ENCODE measurements at places on chromosomes 1 and 21.

- DNase-seq, result no peak
Observed at GRCh38 chr21:16377857-16378256, 648.1 kb downstream of the USP25 start.

DNA sequence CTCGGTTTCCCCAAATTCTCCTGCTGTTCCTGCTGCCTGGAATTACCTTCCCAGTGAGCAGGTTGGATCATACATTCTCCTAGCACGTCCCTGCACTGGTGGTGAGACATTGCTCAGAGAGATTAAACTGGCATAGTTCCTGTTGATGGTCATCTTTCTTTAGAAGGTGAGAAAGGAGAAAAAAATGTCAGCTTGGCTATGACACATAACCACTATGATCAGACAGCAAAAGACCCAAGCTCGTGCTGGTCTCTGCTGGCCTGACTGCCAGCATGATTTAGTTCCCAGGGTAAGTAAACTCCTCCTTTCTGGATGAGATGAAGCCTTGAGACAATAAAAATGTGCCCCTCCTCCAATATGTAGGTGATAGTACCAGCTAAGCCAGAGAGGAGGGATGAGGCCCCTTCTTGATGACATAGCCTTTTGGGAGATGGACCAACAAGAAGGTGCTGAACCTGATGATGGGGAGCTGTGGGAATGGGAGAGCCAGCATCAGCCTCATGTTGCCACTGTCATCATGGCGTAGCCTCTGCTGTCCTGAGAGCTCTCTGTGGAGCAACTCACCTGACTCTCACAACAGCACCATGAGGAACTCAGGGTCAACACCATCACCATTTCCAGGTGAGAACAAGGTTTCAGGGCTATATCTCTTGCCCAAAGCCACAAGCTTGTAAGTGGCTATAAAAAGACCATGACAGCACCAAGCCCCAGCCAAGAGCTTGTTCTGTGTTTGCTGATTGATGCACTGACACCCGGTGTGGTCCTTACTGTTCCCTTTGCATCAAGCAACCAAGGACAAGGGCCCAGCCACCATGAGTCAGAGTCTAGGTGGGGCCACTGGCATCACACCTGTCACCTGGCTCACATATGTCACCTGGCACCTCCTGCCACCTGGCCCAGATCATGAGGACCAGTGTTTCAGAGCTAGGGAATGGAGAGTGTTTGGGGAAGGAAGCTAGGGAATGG lies 200.0 kb downstream of the MATN1 start:
- DNase-seq, result no peak

- no peak for DNase-seq
Observed at GRCh38 chr21:41112740-41113692, 54.9 kb upstream of the BACE2 start.

GRCh38 chr1:43197343-43198127 lies 25.4 kb downstream of the CFAP57 start:
- DNase-seq, result no peak

DNA sequence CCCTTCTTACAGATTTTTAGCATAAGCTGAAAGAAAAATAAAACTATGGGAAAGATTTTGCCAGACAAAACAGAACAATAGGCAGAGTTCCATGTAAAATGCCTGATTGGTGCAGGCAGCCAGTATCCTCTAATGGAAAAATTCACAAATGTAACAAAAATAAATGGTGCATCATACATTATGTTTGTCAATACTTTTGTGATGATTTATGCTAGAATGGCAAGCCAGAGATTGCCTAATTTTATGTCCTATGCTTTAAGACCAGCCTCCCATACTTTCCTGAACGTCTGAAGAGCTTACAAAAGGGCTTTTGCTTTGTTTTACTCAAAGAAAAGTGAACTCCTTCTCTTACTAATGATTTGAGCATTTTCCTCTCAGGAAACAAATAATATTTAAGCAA lies 81.5 kb upstream of the KCNJ15 start:
- no peak for DNase-seq

- no peak for DNase-seq
Observed at GRCh38 chr1:31348449-31348848, 24.4 kb downstream of the FABP3 start.

DNA sequence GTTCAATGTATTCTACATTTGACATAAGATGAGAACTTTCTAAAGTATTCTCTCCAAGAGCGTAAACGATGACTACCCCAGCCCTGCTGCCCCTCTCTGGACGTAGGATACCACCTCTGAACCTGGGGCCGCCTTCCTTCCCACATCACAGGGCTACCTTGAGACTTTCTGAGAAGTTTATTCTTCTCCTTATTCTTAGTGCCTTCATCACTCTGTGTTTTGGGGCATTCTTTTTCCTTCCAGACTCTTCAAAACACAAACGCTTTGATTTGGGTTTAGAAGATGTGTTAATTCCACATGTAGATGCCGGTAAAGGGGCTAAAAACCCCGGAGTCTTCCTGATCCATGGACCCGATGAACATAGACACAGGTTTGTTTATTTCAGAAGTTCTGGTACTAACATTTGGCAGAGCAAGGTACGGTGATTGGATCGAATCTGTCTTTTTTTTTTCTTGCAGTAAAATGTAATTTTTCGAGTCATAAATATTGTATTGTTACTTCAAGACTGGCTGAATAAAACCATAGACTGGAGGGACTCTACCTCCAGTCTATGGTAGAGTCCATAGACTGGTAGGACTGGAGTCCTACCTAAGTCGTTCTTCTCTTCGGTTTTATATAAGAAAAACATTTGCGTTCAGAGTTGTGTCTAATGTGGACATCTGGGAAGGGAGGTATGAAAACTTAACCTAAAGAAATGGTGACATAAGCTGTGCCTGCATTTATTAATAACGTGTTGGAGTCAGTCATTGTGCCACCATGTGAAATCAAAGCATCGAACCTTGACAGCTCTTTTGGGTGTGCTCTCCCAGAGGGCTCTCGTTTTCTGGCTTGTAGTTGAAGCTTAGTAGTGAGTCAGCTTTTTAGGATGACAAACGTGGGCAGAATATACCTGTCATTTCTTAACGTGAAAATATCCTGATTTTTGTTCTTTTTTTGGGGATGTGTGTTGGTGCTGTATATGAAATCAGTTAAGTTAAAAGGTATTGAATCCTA lies 1.2 kb downstream of the MAN1A2 start:
- DNase-seq, result peak; percentile 19

GRCh38 chr1:18546026-18546425 lies 65.3 kb downstream of the KLHDC7A start:
- DNase-seq, result no peak

GRCh38 chr1:12525311-12526181 lies 92.5 kb downstream of the DHRS3 start:
- DNase-seq, result no peak

DNA sequence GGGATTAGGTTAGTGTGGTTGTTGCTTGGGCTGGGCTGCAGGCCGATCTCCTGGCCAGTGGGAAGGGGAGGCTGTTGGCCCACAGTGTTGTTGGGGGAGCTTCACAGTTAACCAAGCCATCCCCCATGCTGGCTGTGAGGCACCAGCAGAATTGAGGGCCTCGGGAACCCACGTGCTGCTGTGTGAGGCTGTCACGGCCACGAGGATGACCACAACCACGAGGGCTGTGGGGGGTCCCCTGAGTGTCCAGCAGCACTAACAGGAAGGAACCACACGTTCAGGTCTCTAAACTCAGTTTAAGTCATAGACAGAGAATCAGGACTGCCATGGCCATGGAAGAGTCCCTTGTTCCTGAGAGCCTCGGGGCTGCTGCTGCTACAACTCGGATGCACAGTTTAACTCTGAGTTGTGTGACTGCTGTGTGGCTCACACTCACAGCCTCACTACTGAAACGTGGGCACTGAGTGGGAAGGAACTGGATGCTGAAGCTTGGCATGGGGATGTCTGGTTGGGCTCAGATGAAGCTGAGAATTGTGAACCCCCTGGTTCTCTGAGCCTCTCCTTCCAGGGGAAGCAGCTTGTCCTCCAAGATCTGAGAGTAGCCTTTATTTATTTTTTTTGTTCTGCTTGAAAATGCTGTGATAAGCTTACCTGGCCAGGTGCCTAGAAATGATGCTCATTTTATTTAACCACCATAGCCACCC lies 4.8 kb upstream of the MMEL1 start:
- DNase-seq, result no peak

GRCh38 chr1:207364614-207365013 lies 43.1 kb downstream of the CD55 start:
- DNase-seq, result no peak

- DNase-seq, result peak; percentile 26
Observed at GRCh38 chr1:192809307-192810252, 741 bp downstream of the RGS2 start.

GRCh38 chr1:214438530-214438929 lies 112.9 kb downstream of the PTPN14 start:
- DNase-seq, result no peak

DNA sequence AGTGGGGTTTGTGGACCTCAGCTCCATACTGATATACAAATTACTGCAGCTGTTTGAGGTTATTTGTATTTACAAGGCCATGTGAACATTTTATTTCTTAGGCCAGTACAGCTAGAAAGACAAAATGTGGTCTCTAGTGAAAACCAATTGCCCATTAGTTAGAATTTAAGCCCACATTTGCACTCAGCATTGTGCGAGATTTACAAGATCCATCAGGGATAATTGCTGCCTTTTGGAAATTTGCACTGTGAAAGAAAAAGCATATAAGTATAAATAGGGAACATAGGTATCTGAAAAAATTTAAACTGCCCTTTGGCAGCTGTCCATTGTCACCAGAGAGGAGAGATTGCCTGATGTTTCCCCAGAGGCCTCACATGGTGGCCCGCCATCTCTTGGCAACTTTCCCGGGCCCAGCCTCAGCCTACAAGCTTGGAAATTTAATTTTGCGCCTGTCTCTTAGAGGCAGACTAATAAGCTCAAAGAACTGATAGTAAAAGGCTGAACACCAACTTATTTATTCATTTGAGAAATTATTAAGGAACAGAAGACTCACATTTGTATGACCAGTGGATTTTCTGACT lies 120.7 kb downstream of the MAP3K21 start:
- no peak for DNase-seq

DNA sequence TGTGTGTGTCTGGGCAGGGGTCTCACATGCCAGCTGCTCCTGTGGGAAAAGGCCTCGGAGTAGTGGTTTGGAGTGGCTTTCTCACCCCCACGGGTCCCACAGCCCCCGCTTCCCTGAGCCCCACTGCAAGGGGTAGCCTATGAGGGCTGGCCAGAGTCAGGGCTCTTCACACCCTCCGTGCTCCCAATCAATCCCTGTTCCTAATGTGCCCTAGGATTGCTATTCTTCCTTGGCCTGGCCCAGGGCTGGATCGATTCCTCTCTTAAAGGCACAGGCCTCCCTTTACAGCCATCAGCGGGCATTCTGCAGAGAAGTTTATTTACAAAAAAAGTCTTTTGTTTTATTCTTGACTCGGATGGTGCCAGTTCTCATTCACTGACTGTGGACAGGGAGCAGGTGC lies 19.3 kb upstream of the ACTL8 start:
- DNase-seq, result no peak

DNA sequence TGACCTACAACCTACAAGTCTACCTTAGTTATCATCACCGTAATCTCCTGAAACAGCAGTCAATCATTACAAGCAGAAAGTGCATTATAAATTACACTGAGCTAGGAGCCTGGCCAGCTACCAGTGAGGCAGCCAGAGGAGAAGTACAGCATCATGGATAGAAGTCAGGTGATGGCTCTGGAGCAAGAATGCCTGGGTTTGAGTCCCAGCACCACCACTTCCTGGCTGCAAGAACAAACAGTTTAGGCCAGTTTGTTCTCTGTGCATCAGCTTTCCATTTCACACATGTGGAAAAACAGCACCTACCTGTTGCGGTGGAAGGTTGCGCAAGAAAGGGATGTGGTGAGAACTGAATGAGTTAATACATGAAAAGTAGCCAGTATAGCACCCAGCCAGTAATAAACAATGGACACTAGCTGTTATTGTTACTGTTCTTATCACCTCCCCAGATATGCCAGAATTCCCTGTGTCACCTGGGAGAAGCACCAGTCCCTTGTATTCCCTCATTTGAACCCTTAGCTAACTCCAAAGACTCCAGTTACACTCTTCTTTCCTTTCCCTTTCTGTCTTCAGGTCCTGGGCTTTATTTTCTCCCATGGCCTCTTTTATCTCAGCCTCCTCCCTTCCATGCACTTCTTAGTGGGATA lies 9.0 kb downstream of the CREG1 start:
- DNase-seq, result no peak

DNA sequence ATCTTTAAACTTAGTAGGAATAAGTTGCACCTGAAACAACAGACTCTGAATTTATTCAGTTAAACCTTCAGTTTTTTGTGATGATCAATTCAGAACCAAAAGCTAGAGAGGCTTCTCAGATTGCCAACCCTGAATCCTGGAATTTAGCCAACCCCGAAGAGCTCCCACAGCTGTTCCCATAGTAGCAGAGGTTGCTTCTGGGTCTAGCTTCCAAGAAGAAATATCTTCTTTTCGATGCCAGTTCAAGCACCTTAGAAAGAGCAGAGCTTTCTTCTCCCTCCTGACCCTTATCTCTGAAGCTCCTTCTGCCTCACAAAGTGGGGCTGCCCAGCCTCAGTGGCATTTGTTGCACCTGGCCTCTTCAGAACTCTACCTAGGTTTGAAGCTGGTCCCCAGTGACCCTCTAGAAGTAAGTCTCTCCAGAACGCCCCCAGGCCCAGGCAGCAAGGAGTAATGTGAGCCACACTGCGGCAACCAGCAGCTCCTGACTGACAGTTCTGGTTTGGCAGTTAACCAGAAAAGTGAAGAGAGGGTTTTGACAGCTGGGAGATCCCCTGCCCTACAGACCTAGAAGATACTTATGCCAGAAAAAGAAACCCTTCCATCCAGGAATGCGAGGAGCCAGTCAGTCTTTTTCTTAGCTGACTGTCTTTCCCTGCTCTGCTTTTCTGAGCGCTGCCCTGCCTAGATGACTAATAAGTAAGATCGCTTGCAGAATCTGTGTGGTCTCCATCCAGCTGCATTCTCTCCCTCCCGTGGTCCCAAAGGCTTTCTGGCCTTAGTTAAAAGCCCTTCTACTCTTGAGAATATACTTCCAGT lies 165.9 kb downstream of the ADGRL4 start:
- DNase-seq, result no peak

DNA sequence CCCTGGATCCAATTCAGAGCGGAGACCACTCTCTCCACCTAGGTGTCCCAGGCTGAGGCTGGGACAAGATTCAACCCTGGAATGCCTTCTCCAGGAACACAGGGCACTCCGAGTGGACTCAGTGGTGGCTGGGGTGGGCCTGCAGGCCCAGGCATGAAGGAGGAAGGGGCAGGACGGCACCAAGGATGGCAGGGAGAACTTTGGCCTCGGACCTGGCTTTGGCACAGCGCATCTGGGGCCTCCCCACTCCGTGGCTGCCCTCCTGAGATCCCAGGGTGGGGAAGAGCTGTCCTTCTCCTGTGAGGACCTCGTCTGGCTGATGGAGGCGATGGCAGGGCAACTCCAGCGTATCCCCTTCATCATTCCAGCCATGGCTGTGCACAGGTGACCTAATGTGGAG lies 35.6 kb downstream of the DHCR24 start:
- no peak for DNase-seq

GRCh38 chr1:91549041-91549735 lies 48.5 kb downstream of the CDC7 start:
- DNase-seq, result no peak

GRCh38 chr1:203311368-203312301 lies 6.3 kb downstream of the BTG2 start:
- no peak for DNase-seq

GRCh38 chr1:56643661-56644060 lies 1.5 kb upstream of the PRKAA2 start:
- DNase-seq, result no peak

Measured in stimulated activated CD4-positive, alpha-beta T cell treated with anti-CD3 and anti-CD28 coated beads, Interleukin-4, amount 100 ng/mL, for 4 hours (primary cell).